Dorsolateral prefrontal cortex (tissue), 122 donors: ENCODE measurements at places on chromosomes 11 and 22.

- DNase-seq, result peak; percentile 68
Observed at GRCh38 chr22:48574776-48575617, 1252.7 kb downstream of the BRD1 start.

DNA sequence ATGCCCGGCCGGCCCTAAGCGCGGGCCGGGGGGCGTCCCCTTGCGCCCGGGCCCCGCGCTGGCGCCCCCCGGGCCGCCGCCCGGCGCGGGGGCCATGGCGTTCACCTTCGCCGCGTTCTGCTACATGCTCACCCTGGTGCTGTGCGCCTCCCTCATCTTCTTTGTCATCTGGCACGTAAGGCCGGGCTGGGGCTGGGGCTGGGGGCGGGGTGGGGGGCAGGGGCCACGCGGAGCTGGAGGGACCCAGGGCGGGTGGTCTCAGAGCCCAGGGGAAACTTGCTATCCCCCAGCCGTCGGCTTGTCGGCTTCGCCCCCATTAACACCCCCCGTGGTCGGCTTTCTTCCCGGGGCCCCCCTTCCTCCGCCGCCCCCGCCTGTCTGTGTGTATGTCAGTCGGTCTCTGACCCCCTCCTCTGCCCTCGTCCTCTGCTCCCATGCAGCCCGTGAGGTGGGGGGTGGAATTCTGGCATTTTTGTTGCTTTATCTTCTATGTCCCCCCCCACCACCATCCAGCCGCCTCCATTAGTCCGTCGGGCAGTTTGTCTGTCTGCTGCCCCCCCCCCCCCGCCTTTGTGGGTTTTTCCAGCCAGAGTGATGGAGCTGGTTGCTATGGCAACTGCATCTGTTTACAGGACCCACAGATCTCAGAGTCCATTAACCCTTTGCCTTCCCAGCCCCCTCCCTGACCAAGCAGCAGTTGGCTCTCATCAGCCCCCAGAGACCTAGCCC lies 552 bp downstream of the CNIH2 start:
- DNase-seq, result no peak

DNA sequence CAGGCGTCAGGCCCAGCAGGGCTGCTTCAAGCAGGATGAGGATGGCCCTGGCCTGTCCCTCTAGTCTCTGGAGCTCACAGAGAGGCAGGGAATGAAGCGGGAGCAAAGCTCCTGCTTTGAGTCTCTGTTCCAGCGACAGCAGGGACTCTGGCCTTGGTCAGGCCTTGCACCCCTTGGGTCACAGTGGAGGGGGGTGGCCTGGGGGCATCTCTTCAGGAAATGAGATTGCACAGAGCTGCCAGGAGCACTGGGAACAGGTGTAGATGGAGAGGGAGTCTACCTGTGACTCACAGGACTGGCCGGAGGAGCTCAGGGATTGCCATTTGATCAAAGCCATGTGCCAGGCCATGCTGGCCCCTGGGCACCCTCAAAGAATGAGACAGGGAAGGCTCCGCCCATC lies 1.6 kb downstream of the ANO1 start:
- DNase-seq, result no peak

GRCh38 chr11:102637731-102638130 lies 12.6 kb upstream of the MMP20 start:
- DNase-seq, result no peak

GRCh38 chr11:119888119-119888518 lies 159.1 kb upstream of the NECTIN1 start:
- DNase-seq, result no peak

- no peak for DNase-seq
Observed at GRCh38 chr22:36797374-36797773, 19.5 kb downstream of the PVALB start.

GRCh38 chr11:108973402-108974162 lies 308.7 kb downstream of the DDX10 start:
- no peak for DNase-seq

DNA sequence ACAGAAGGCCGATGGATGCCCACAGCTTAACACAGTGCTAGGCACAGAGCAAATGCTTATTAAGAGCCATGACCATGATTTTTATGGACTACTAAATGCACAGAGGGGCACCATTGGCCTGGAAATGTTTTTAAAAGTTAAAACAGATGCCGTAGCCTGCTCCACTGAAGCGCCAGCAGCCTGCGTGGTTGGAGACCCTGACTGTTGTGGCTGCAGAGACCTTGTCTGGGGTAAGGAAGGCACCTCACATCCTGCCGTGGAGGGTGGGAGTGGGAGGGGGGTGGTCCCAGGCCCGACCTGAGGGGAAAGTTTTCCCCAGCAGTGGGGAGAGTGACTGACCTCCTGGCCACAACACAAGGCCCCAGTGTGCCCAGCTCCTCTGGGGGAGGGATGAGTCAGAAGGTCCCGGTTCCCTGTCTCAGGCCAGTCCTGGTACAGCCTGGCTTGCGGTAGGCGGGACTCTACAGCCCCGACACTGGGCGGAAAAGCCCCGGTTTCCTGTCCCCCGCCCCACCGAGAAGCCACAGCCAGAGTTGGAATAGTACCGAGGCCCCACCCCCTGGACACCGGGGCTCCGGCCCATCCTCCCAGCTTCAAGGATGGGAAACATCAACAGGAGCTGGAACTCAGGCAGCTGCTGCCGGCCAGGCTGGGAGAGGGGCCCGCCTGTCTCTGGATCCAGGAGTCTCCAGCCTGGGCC lies 7.0 kb downstream of the CHST1 start:
- DNase-seq, result peak; percentile 82

DNA sequence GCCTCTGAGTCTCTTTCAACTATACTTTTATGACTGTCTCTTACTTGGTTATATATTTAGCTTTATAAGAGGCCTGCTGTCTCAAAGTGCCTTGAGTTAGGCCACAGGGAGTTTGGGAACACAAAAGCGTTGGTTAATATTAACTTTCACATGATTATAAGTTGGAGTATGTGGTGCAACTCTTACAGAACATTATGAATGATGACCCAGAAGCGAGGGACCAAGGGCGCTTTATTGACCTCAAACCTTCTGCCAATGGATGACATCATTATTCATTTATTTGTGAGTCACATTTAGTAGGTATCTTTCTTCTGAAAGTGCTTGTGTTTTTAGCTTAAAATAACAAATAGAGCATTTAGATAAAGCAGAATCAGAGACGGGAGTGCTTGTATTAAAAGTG lies 298.0 kb upstream of the ZC3H12C start:
- no peak for DNase-seq

DNA sequence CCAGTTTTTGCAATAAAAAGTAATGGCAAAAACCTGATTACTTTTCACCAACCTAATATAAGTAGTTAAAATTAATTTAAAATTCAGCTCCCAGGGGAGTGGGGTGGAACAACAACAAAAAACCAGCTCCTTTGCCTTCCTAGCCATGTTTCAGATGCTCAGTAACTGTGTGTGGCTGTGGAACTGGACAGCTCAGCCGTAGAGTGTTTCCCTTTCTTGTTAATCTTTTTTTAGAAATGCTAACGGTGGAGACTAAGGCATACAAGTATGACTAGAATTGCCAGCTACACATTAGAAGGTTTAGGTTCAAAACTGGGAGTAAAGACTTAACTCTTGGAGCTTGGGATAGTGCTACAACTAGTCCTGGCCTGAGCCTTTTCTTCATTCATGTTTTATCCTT lies 45.0 kb downstream of the PPP6R3 start:
- no peak for DNase-seq

- no peak for DNase-seq
Observed at GRCh38 chr11:93939084-93939760, 81.9 kb upstream of the HEPHL1 start.

GRCh38 chr11:75319035-75319877 lies 32.2 kb downstream of the ARRB1 start:
- no peak for DNase-seq

DNA sequence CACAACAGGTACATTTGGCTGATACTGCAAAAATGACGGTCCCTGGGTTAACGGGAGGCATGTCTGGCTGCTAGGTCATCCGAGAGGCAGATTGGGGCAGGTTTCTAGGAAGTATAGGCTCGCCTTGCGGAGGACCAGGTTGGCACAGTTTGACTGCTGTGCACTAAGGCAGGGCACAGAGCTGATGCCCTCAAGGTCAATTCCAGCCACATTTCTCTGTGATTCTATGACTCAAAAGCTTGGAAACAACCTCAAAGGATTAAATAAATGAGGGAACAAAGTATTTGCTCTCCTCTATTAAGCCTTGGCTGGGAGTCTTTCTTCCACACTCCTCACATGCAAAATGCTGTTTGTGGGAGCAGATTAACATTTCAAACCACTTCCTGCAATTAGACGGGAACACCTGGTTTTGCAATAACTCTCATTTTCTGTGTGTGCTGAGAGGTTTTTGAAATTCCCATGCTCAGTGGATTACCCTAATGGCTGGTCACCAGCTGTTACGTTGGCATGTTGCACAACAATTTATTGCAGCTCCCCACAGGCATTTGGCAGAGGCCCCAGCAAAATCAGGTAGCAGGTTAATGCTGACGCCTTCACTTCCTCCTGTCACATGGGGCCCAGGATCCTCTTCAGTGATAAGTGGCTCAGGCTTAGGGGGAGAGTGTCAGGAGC lies 61.0 kb upstream of the PLET1 start:
- no peak for DNase-seq

- DNase-seq, result no peak
Observed at GRCh38 chr11:61826930-61827570, 1.1 kb upstream of the FADS2 start.

DNA sequence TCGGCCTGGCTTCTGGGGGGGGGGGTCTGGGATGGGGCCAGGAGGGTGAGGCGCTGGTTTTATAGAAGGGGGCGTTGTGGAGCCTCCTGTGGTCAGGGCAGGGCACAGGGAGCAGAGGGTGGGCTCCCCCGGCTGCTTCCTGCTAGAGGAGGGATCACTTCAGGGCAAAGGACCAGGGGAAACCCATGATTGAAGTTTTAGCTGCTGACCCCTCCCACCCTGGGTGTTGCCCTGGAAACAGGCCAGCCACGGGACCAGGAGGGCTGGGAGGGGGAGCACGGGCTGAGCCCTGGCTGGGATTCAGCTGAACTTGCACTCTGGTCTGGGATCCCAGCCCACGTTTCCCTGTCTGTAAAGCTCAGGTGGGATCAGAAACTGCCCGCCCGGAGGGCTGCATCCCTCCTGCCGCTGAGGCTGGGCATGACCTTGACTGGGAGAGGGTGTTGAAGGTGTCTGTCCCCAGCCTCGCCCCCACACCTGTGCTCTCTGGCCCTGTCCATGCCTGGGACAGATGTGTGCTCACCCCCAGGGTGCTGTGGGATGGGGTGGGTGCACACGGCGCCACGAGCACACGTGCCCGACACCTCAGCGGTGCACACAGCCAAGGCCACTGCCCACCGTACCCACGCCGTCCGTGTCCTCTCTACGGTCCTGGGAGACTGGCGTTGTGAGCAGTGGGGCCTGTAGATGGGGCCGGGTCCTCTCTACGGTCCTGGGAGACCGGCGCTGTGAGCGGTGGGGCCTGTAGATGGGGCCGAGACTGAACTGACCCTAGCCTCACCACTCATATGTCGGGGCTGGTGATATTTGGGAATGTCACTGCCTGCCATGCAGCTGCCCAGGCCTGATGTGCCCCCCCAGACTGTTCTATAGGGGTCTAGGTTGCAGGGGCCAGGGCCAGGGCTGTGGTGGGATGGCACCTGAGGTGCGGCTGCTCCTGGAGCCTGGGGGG lies 2.3 kb downstream of the TSPAN4 start:
- no peak for DNase-seq

GRCh38 chr11:2380807-2381350 lies 3.8 kb downstream of the CD81 start:
- DNase-seq, result no peak

DNA sequence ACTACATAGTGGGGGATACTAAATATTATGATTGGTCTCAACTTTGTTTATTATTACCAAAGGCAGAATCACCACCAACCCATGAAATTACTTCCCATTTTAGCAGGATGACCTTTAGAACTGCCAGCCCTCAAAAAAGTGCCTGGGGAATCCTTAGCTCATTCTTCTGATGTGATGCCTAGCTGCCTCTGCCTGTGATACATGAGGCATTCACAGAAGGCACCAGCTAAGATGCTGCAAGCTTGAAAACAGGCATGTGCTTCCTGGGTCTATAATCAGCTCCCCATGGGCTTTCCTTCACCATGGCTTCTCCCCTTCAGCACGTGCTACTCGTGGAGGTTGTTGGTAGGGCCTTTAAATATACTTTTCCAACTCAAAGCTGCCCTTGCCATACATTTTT lies 50.4 kb upstream of the ARHGAP20 start:
- no peak for DNase-seq

DNA sequence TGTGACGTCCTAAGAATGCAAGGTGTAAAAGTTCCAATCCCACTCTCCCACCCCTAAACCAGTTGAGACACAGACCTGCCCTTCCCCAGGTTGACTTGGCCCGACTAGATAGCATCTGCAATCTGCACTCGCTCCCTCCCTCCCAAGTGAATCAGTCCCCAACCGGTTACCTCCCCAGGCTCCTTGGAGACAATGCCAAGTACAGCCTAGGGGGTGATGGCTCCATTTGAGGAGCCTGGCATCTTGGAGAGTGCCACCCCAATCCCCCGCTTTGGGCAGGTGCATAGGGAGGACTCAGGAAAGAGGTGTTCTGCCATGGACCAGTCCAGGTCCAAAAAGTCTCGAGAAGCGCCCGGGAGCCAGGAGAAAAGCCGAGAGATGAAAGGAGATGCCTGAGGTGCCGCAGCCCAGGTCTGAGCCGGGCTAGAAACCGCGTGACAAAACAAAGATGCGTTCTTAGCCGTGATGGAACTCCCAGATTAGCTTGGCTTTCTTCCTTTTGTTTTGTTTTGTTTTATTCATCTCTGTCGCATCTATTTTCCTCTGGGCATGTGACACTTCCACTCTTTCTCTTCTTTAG lies 18.7 kb upstream of the SNX32 start:
- DNase-seq, result no peak

GRCh38 chr11:88266919-88267318 lies 70.6 kb downstream of the CTSC start:
- no peak for DNase-seq

DNA sequence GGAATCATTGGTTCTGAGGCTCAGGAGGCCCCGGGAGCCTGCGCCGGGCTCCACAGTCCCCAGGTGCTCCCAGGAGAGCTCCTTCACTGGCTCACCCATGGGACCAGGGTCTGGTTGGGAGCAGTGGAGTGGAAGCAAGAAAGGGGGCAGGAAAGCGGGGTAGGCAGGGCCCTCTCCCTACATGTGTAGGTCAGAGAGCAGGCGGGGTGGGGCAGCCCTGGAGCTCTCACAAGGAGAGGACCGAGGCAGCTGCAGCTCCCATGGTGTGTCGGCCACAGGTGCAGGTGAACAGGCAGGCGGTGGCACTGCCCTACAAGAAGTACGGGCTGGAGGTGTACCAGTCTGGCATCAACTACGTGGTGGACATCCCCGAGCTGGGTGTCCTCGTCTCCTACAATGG lies 28.3 kb downstream of the MUC2 start:
- no peak for DNase-seq

DNA sequence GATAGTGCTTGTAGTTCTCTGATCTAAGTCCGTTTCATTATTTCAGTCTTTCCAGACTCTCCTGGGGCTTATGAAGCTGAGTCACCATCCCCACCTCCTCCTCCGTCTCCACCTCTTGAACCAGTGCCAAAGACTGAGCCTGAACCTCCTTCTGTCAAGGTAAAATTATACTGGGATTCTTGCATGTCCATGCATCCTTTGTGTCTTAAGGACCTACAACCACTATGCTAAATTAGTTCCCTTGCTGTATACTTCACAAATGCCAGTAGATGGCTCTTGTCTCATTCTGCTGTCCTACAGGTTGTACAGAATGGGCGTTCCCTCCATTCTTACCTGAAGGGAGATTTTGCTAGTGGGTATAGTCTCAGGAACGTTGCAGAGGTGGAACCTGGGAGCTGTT lies 42.2 kb downstream of the POLD3 start:
- DNase-seq, result no peak
